Stimulated activated naive CD4-positive, alpha-beta T cell (primary cell): ENCODE measurements at places on chromosomes 16 and 17.

GRCh38 chr17:6660805-6661463 is 9.4 kb downstream of the C17orf100 start:
- DNase-seq = no peak

DNA sequence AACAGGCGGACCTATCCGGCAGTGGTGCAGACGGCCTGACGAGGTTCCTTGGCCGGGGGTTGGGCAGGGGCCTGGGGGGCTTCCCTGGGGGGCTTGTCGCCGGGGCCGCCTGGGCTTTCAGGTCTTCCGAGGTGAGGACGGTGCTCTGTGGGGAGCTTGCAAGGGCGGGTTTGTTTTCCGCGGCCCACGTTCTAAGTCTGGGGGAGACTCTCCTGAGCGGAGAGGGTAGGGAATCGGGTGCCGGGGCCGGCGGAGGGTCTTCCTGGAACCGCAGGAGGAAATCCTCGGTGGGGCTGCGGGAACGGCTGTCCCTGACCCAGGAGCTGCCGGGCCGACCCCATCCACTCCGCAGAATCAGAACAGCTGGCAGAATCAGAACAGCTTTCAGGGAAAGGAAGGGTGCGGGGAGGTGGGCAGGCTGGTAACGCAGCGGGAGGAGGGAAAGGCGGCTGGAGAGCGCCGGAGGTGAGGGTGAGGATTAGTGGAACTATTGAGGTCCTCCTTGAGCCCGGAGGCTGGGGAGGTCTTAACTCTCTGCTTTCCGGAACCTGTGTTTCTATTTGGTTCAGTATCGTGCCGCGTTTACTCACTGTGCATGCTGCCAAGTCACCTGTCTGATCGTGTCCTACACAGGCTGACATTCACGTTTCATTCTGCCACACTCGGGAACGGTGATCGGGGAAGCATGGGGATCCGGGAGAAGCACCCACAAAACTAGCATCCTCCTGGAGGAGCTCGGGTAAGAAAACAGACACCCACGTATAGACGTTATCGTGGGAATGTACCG is 28.9 kb downstream of the CPSF4L start:
- DNase-seq = no peak

DNA sequence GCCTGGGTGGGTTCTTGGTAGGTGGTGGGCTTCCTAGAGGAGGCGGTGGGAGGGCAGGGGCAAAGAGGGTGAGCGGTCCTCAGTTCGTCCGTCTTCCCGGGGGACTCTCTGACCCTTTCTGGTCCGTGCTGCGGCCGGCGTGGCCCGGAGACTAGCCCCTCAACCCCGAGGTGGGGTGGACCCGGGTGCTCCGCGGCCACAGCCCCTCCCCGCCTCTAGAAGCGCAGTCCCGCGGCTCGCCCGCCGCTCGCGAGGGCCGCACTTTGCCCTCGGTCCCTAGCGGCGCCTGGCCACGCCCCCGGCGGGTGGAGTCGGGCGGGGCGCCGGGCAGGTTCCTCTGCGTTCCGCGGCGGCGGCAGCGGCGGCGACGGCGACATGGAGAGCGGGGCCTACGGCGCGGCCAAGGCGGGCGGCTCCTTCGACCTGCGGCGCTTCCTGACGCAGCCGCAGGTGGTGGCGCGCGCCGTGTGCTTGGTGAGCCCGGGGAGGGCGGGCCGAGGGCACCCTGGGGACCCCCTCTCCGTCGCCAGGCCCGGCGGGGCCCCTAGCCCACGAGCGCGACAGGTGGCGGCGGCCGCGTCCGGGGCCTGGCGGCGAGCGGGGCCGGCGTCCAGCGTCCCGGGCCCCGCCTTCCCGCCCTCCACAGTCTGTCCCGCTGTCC is at the start of gene SYNGR2:
TSS of gene SYNGR2 (plus strand) at position 340 of the 661 bp plus-strand sequence. CDS start at position 376, 36 bp downstream.
- DNase-seq = peak; percentile 69

GRCh38 chr16:87098976-87099720 is 218.0 kb downstream of the C16orf95 start:
- no peak for DNase-seq

DNA sequence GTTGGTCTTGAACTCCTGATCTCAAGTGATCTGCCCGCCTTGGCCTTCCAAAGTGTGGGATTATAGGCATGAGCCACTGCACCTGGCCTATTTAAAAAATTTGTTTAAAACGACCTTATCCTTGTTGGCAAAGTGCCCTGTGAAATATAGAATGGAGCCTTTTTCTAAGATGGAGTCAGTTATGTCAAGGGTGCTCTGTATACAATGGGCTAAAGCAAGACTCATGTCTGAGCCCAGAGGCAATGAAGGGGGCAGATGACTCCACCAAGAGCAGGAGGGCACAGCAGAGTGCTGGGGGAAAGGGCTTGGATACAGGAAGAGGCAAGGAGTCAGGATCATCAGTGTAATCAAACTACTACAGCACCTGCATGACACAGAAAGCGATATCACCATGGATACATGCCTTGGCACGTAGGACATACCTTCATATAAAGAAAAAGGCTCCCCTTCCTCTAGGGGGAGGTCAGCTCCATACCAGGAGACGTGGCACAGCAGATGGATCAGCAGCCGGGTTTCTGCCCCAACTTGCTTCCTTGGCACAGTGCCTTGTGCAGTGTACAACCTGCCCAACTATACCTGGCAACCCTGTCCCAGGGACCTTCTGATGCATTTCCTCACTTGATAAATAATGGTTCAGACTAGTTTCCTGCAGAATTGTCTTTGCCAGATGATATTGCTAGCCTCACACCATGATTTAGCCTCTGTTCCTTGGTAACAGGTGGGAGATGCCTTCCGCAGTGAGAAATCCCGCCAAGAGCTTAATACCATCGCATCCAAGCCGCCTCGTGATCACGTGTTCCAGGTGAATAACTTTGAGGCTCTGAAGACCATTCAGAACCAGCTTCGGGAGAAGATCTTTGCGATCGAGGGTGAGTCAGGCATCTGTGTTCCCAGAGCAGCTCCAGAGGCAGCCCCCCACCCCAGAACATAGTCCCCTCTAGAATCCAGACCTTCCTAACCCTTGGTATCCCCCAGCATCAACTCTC is 15.3 kb downstream of the ITGAM start:
- no peak for DNase-seq
